Cortex of kidney (tissue), 1 donor: ENCODE measurements at places on chromosomes 4 and X.

- no peak for DNase-seq
Observed at GRCh38 chr4:169098054-169098497, 88.0 kb upstream of the CBR4 start.

- DNase-seq, result no peak
Observed at GRCh38 chrX:85309717-85310116, 65.9 kb downstream of the ZNF711 start.

DNA sequence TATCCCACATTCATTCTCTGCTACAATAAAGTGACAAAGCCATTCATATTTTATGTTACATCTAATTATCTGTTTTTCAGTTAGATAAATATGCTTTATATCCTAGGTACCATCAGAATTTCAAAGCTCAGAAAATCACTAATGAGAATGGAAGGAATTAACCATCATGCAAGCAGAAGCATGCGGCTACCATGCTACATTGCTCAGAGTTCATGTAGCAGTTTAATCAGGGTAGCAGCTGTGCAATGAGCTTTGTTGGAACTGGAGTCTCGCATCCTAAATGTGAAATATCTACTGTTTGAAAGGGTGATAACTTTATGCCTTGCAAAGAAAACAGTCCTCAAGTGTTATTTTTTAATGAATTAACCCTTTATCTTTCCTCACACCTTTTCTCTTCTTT is 77.5 kb downstream of the SNCA start:
- no peak for DNase-seq

DNA sequence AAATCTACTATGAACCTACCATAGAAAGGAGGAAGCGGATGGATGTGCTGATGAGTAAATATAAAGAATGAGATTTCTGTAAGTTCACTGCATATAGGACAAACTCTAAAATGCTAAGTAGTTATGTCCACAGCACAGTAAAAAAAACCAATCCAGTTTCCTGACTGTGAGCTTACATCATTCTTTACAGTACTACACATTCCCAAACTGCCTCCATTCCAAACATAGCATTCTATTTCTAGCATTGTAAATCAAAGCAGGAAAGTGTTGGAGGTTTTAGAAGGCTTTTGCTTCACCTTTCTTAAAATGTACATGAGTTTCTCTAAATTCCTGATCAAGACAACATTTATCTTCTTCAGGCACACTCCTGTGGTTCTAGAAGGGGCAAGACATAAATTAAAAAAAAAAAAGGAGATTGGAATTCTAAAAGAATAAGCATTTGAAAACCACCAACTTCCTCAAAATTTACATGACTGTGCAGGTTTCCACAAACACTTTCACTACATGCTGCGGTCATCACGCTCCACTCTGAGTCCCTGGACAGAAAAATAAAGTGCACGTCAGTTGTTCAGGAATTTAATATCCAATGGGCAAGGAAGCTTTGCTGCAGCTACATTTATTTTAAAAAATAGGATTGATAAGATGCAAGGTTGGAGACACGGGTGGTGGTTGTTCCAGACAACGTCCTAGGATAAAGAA is 297.6 kb upstream of the STS start:
- no peak for DNase-seq
